ENCODE measurements at places on chromosomes 12 and 14. TPM values are rescaled to one million over a fixed set of nuclear protein-coding genes. Genes with fewer than 3 reads are reported as not detected.

DNA sequence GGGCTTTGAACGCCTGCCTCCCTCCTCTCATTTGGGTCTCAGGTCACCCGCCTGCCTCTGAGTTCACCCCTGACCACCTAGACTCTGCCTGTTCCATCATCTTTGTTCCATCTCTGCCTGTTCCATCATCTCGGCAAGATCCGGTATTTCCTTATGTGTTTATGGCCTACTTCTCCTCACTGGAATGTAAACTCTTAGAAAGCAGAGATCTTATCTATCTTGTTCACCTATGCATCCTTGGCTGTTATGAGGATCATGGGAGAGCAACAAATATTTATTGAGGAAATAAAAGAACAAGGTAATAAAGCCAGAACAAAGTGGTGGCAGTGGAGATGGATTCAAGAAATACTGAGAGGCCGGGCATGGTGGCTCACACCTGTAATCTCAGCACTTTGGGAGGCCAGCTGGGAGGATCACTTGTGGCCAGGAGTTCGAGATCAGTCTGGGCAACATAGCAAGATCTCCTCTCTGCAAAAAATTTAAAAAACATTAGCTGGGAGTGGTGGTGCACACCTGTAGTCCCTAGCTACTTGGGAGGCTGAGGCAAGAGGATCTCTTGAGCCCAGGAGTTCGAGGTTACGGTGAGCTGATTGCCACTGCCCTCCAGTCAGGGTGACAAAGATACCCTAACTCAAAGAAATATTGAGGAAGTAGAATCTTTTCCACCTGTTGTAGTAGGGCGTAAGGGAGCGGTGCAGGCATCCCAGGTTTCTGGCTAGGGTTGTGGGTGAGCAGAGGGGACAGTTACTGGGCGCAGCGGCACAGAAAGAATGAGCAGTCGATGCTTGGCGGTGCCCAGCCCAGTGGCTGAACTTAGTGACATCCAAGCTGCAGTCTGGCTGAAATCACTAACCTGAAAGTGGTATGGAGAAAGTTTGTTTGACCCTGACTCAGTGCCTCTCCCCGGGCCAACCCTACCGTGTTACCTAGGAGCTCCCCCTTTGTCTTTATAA lies 1.7 kb upstream of the KLC1 start:
- no peak for DNase-seq

GRCh38 chr14:30651937-30652336 lies 29.8 kb downstream of the SCFD1 start:
- DNase-seq: no peak

DNA sequence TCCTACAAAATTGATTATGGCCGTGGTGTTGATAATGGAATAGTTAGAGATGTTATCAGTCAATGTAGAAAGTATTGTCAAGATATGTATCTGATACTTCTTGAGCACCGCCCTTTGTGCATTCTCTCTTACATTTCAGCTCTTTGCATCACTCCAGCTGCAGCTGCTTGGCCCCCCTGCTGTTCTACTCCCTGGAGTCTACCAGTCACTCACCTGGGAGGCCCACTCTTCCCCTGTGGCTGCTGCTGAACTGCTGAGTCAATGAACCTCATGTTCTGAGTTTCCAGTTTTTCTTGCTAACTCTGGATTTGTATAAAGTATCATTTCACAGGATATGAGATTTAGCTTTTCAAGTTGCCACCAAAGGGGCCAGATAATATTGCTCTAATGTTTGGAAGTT lies 312.8 kb upstream of the SLC16A7 start:
- no peak for DNase-seq

GRCh38 chr12:6540181-6540877 lies 6.0 kb downstream of the GAPDH start:
- DNase-seq: peak; percentile 97

DNA sequence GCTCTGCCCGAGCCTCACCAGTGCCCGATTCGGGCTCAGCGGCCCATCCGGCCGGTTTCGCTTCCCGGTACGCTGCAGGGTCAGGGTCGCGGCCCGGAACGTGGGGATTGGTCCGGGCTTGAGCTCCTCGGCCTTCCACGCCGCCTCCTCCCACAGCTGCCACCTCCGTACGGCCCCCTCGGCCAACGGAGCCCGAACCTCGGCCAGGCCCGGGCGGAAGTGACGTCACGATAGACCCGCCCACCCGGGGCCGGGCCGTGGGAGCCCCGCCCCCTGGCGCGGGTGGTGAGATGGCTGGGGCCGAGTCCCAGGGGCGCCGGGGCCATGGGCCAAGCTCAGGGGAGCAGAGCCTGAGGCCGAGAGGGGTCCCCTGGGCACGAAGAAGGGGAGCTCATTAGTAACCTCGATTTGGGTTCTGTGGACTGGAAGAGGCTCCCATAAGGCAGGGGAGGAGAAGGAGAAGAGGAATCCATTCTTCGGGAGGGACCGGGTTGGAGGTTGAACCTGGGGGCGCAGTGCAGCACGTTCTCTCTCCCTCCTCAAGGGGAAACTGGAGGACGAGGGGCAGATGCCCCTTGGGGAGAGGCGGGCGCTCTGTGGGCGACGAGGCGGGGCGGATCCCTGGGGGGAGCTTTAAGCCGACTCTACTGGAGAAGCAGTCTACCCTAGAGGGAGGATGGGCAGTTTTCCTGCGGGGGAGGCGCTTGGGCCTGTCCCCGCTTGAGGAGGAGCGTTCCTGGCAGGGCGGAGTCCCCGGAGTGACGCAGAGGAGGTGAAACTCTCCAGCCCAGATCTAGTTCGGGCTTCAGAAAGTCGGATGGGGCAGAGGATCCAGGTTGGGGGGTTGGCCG lies at the start of gene MLF2:
Gene MLF2 (minus strand): TSS at position 221 of the 851 bp plus-strand sequence. CDS start 807 bp downstream, outside the sequence.
- DNase-seq: peak; percentile 98

GRCh38 chr12:65823513-65824375 lies 539 bp upstream of the HMGA2 start:
- peak; percentile 81 for DNase-seq

GRCh38 chr12:96497855-96498254 lies 8.5 kb downstream of the CFAP54 start:
- no peak for DNase-seq

DNA sequence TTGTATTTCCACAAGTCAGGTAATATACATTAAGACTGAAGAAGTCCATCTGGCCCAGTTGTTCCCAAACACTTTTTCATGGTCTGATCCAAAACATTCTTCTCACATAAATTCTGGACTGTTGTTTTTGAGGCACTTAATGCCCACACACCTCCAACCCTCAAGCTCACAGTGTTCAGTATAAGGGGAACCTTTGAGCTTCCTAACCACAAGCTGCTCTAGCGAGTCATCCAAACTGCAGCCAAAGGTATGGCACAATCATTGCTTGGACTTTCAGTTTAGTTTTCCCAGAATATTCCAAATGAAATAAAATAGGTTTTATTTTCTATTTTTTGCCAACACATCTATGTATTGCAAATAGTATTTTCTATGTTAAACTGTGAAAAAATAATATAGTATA lies 103.0 kb downstream of the PUS7L start:
- DNase-seq: peak; percentile 51

DNA sequence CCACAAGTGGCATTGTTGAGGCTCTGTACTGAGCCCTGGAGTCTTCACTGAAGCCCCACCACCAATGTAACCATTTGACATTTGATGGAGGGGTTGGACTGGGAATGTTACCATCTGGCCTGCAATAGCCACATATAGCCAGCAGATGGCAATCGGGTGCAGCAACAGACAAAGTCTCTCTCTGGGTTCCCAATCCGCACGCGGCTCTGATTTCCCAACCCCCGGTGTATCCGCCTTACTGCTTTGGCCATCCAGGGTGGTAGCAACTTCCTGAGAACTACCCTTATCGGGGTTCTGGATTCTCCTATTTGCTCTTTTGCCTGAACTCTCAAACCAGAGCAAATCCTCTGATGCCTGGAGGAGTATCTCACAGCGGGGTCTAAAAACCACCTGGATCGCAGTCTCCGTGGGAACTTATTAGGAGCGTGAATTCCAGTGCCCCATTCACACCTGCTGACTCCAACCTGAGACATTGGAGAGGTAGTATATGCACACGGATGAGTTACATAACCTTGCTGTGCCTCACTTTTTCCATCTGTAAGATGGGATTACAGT lies 14.2 kb downstream of the VRTN start:
- DNase-seq: peak; percentile 58

GRCh38 chr12:103462675-103463074 lies 33.1 kb downstream of the C12orf42 start:
- DNase-seq: no peak

GRCh38 chr14:86166541-86166940 lies 636.6 kb downstream of the FLRT2 start:
- no peak for DNase-seq

DNA sequence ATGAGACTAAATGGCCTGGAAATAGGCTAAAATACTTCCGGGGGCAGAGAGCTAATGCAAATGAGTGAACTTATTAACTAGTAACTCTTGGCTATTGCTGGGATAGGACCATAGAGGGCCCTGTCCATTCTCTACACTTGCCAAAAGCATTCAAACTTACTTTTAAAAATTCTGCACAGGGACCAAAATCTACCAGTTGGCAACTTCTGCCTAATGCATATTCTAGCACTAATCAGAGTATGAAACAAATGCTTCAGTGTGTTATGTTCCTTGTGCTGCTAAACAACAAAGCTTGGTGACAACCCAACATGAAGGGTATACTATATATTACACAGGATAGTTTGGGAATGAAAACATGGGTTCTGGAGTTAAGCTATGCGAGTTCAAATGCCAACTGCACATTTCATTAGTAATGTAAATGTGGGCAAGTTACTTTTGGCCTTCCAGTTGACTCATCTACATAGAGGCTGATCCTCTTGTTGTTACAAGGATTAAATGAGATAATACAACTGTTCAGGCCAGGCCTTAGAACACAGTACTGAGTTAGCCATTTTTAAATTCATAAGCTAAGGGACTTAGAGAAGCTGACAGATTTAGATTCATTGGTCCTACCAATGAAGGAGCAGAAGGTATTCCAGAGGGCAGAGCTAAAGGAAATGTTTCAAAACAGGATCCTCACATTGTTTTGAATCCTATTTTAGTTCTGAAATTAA lies 32.4 kb downstream of the HIGD1C start:
- DNase-seq: no peak

DNA sequence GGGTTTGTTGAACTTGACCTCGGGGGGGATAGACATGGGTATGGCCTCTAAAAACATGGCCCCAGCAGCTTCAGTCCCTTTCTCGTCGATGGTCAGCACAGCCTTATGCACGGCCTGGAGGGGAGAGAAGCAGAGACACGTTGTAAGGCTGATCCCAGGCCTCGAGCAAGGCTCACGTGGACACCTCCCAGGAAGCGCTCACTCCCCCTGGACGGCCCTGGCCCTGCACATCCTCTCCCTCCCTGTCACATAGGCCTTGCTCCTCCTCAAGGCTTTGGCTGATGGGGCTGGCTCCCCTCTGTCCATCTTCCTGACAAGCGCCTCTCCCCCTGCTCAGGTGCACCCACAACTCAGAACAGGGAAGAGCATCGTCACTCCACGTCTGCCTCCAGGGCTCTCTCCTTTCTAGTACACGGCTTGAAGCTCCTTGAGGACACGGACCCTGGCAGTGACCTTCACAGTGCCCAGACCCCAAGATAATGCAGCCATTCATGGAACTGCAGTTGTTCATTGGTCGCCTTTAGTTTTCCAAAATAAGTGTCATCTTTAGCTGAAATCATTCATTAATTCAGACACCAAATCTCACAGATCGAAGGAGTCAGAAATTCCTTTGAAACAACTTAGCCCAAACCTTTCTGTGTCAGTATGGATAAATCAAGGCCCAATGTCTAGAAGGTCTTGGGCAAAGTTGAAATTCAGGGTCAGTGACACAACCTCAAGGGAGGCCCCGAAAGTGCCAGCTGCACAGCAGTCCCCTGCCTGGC lies 9.7 kb downstream of the SERPINA1 start:
- no peak for DNase-seq

- DNase-seq: no peak
Observed at GRCh38 chr12:111424189-111424792, 18.6 kb downstream of the SH2B3 start.

- no peak for DNase-seq
Observed at GRCh38 chr12:114696443-114697242, 12.7 kb upstream of the TBX3 start.

- no peak for DNase-seq
Observed at GRCh38 chr12:6950401-6950801, 755 bp upstream of the PTPN6 start.

DNA sequence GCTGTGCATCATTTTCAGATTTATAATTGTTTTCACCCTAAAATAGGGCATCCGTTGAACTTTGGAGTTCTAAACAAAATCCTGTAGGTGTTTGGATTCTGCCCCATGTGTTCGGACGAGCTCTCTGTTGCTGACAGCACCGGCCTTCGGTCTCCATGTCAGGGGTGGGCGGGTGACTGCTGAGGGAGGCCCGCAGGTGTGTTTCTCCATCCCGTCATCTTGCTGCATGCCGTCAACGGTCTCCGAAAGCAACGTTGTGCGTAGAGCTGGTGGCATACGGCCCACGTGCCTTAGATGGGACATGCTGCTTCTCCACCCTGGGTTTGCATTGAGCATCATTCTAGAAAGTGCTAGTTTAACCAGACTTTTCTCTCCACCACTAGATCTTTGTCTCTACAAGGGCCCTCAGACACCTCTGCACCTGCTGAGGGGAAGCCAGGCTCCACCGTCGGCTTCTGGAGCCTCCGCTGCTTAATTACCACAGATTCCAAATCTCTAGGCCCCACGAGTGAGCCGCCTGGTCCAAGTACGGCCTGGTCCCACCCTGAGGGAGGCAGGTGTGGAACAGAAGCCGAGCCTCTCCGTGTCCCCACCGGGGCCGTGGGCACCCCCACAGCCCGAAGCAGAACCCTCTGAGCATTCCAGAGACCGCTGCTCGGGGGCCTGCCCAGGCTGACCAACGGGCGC lies 15.7 kb upstream of the AMN start:
- no peak for DNase-seq

- DNase-seq: no peak
Observed at GRCh38 chr12:6368906-6369525, 6.3 kb downstream of the SCNN1A start.

GRCh38 chr12:124852911-124853427 lies 10.7 kb downstream of the SCARB1 start:
- no peak for DNase-seq

DNA sequence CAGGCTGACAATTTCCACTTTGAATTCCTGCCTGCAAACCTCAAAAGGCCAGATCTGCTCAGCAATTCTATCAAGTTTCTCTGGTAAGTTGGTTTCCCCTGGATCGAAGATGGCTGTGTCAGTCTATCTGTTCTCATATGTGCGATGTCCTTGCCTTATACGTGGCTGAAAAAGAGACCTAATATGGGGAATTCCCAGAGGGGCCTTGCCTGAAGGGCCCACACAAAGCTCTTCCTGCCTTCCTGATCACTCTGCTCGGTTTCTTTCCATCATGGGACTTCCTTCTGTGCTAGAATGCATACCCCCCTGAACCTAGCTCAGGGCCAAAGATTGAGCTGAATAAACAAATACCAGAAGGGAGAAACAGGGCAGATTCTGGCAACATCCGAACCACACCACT lies 13.2 kb downstream of the TCL1B start:
- no peak for DNase-seq

The ANO4 gene
- not detected for total RNA-seq

The OR4L1 gene
- not detected for total RNA-seq

The ZDHHC22 gene
- total RNA-seq: not detected

The EFS gene
- 1.4 TPM for total RNA-seq

The NINJ2 gene
- total RNA-seq: not detected

The CMKLR1 gene
- not detected for total RNA-seq

The ADCY4 gene
- 0.21 TPM for total RNA-seq

The SYNDIG1L gene
- total RNA-seq: not detected

The FKBP11 gene
- 5.2 TPM for total RNA-seq

The PTGER2 gene
- total RNA-seq: 2.8 TPM

The KRT4 gene
- total RNA-seq: not detected

The POTEG gene
- total RNA-seq: not detected

The HOXC6 gene
- 10.9 TPM for total RNA-seq

The IFI27L2 gene
- 68.0 TPM for total RNA-seq

The GLT1D1 gene
- total RNA-seq: not detected

The NGB gene
- total RNA-seq: not detected

The CELA1 gene
- total RNA-seq: not detected

Data from mammary epithelial cell (primary cell).